ENCODE measurements at places on chromosomes 12 and 14.

DNA sequence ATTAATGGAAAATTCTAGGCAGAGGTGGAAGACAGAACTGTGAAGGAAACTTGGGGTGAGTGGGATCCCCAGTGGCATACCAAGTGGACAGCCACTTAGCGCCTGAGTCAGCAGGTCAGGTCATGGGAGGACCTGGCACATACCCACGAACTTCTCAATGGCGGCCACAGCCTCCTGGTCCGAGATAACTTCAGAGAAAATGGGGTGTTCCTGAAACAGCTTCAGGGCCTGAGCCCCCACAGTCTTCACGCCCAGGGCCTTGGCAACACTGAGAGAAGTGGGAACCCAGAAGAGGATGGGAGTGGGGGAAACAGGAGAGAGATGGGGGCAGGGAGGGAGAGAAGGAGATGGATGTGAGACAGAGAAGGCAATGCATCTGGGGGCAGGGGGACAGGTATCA lies 9.9 kb downstream of the SDS start:
- no peak for DNase-seq

- DNase-seq: no peak
These were observed 97.2 kb upstream of the BBS10 start for GRCh38 chr12:76445462-76445861.

- DNase-seq: no peak
These were observed 441 bp downstream of the RAB5B start for GRCh38 chr12:55974308-55974730.

DNA sequence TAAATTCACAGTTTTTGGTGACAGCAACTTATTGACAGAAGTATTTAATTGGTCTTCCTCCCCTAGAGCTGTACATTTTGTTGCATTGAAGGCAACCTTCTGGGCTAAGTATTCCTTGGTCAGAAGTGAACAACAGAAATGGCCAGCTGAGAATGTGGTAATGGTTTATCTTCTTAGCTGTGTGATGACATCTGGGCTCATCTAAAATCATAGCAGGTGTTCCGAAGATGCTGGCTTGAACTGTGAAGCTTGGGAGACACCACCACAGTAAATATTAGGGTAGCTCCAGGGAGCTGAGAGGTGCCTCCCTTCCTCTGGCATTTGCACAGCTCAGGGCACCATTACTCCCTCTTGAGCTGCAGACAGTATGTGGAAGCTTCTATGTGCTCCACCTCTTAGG lies 3.7 kb upstream of the PTPRB start:
- no peak for DNase-seq

DNA sequence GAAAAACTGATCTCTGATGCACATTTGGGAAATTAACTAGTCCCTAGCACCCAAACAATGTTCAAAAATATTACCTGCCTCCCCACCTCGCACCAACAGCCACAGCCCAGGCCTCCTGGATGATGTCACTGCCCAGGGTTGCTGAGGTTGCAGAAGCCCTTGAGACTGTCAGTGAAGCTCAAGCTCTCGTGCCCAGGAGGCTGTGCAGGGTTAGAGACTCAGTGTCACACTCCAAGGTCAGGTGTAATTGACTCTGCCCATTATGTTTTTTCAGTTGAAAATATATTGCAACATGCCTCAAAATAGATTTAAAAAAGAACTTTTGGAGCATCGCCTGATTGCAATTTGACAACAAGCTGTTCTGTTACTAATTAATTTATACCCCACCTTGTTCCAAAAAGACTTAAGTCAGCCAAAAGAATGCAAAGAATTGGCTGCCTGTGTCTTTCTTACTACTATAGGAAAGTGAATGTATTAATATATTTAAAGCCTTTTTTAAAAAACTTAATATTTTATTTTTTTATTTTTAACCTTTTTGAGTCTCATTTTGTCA lies 72.3 kb downstream of the CMAS start:
- DNase-seq: no peak

- no peak for DNase-seq
These were observed 455.1 kb downstream of the RAD51B start for GRCh38 chr14:68274725-68275124.

DNA sequence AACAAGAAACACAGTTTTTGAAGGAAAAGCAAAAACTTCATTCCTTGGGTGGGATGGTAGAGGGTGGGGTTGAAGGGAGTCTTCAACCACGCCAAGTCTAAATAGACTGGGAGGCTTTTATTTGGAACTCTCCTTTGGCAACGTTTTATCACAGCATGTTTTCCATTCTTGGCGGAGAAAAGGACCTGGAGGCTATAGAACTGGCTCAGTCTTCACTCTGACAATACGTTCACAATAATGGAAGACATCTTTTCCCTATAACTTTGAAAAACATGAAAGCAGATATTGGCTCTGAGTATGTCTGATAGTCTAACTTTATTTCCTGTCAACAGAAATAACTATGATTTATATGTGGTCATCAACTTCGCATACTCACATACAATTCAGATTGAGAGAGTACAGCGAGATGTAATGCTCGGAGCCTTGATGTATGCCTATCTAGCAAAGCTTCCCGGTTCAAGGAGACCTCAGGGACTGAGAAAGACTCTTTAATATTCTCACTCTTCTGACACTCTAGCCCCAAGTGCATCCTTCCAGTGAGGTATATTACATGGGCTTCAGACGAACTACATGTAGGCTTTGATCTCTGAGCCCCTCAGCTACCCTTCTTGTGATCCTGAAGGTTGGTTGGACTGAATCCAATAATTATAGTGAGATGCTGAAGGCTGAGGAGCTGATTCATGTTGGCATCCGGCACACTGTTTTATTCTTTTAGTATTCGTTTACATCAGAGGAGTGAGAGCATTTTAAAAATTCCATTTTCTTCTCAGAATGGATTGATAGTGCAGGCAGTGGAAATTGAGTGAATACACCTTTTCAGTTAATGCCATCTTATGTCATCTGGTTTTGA lies 14.0 kb downstream of the TMEM30B start:
- no peak for DNase-seq

DNA sequence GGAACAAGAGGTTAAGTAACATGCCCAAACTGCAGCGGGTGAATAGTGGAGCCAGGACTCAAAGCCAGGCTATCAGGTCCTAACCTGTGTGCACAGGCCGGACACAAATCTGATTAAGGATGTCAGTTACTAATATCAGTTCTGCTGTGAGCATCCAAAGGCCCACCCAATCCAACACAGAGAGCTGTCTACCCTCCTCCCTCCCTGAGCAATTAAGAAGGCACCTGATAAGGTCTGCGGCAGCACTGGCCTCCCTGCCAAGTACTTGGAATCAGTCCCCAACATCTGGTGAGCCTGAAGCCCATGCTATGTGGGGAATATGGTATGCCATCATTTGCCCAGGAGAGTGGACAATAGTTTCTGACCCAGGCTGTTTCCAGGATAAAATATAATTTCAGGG lies 3.9 kb downstream of the HEBP1 start:
- no peak for DNase-seq

GRCh38 chr14:63275611-63276010 lies 43.1 kb downstream of the GPHB5 start:
- no peak for DNase-seq

DNA sequence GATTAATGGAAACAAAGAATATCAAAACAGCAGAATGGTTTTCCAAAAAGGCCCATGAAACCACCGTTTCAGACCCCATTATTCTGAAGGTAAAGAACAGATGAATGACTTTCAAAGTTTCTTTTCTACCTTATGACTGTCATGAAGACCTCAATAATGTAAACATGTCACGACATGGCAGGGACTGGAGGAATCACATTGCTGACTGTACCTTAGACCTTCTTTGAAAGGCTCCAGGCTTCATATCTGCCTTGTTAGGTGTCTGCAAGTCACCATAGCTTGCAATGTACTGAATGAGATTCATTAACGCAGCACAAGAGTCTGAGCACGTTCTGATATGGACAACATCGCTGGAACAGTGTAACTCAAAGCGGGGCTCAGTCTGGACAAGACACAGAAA lies 52.2 kb downstream of the ATG2B start:
- DNase-seq: no peak

DNA sequence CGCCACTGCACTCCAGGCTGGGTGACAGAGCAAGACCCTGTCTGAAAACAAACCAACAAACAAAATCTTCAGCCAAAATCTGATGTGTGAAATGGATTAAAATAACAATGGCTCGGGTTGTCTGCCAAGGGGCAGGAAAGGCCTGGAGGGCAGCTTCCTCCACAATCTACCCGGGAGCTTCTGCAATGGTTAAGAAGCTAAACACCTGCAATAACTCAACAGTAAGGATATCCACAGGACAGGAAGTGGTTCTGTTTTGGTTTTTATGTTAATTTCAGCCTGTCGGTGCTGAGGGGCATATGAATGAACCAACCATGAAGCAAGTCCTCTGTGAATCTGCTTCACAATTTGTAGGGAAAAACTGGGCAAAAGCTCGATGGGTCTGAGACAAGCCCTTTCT lies 34.4 kb downstream of the RAD52 start:
- no peak for DNase-seq

DNA sequence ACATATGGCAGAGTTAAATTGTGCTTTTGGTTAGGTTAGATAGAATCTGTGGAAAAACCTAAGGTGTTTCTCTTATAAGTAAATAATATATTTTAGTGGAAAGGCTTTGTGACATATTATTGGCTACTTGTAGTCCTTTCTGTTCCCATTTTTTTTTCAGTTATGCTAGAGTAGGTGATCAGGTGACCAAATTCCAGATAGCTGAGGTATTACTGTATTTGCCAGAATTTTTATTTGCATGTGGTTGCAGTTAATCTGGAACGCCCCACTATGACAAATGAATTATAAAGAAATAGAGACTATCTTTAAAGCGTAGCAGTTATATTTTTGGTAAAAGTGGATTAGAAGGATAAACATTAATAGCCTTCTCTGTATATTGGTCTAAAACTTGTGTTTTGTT lies 52.0 kb downstream of the ARHGAP5 start:
- DNase-seq: no peak

GRCh38 chr14:55274751-55275150 lies 3.5 kb downstream of the FBXO34 start:
- no peak for DNase-seq

GRCh38 chr12:116244001-116244400 lies 33.5 kb downstream of the MED13L start:
- DNase-seq: peak; percentile 14

DNA sequence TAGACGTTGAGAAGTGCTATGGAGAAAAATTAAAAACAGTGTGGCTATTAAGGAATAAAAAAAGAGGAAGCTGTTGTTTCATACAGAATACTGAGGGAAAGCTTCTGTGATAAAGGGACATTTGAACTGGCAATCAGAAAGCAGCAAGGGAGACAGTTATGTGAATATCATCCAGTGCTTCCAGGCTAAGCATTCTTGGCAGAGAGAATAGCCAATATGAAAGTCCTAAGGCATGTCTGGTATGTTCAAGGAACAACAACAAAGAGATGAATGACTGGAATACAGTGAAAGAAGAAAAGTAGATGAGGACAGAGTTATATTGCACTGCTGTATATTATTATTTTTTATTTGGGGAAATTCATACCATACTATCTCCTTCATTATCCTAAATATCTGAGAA lies 23.9 kb downstream of the SCAF11 start:
- no peak for DNase-seq

- no peak for DNase-seq
These were observed 555.1 kb downstream of the FOXG1 start for GRCh38 chr14:29321646-29322045.

GRCh38 chr12:111573476-111573875 lies 25.6 kb downstream of the ATXN2 start:
- DNase-seq: no peak

DNA sequence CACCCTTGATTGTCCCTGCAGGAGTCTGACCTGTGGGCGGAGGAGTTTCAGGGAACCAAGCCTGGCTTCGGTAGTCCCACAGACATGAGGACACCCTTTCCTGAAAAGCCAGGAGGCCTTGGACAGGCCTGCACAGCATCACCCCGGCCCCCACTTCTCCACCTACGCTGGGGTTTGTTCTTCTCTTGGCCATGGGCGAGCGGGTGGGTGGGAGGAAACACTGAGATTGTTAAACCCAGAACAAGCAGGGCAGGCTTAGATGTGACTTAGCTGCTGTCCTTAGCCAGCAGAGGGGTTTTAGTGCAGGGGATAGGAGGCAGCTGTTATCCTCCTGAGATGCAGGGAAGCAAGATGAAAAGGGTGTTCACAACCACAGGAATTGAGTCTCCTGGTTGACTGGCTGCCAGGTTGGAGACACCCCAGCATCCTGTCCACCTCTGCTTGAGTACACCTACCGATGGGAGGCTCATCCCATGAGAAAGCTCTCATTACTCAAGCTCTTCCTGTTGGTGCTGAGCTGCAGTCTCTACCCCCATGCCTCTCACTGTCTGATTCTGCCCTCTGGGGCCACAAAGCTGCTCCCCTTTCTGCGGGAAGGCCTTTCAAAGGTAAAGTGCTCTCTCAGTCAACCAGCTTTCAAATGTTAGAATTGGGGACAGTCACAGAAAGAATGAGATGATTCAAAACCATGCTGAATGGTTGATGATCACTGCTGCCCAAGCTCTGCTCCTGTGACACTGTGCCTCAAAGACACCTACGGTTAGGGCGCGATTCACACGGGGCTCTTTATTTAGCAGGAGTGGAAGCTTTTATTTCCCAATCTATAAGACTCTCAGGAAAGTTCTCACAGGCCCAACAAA lies 86.3 kb downstream of the IRF2BPL start:
- no peak for DNase-seq

GRCh38 chr14:61568572-61569011 lies 126.7 kb upstream of the HIF1A start:
- DNase-seq: peak; percentile 52

- DNase-seq: no peak
These were observed 13.0 kb upstream of the TMTC2 start for GRCh38 chr12:82673698-82674097.

DNA sequence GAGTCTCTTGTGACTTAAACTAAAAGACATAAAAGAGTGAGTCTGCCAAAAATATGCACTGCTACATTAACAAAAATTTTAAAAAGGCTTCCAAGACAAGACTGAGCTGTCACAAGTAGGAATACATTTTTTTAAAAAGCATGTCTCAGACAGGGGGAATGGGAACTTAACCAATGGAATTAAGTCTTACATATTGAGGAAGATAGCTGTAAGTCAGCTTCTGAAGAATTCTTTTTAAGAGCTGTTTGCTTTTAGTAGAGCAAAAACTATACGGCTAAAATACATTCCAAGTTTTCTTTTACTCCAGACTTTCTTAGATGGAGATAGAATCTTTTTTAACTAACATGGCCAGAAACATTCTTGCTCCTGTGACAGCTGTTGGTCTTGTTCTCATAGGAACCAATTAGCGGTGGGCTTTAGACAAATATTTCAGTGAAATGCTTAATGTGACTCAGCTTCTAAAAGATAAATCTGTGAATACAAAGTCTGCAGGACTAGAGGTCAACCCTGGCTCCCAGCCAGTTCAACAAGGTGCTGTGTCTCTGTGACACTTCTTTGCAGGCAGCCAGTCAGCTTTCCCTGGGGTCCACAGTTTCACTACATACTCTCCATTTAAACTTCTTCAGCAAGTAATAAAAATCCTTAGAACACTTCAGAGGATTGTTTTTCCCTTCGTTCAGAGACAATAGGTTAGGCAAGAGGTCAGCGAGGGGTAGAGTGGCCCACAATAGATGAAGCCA lies 187.6 kb downstream of the NAV3 start:
- no peak for DNase-seq
